ENCODE measurements at places on chromosomes 7 and 10.

- no peak for DNase-seq
Observed at GRCh38 chr10:92690915-92691590, 1.3 kb downstream of the HHEX start.

GRCh38 chr7:16471933-16472332, 6.4 kb upstream of the SOSTDC1 start:
- no peak for DNase-seq

DNA sequence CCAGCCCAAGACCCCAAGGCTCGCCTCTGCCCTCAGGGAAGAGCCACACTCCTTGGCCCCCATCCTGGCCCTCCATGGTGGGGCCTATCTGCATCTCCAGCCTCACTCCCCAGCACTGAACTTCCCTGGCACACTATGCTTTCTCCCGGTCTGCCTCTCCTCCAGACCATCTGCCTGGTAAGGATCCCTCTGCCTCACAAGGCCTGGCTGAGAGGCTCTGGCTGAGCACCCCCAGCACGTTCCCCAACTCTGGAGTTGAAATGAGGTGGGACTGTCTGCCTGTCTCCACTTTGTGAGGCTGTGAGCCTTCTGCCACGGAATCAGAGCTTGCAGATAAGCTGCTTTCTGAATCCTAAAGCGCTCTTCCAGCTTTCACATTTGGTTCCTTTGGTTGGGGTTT, 220.7 kb downstream of the TNS3 start:
- no peak for DNase-seq

- DNase-seq: no peak
Observed at GRCh38 chr10:42691361-42692120, 53.2 kb upstream of the ZNF33B start.

- no peak for DNase-seq
Observed at GRCh38 chr10:97763947-97764346, 7.9 kb downstream of the SFRP5 start.

DNA sequence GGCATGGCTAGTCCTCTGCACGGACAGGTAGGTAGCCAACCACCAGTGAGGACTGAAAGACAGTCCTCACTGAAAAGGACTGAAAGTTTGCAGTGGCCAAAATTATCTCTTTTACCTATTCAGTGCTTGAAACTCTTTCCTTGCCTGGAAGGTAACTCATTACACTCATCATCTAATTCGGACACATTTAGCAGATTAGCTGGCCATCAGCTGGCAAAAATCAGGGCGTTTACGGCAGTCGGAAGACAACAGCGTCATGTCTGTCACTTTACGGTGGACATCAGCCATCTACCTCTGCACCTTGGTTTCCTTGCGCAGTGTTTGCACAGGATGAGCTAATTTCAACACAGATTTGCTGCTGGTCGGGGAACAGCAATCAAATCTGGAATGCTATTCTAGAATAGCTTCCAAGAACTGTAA, 740 bp downstream of the ANXA7 start:
- peak; percentile 38 for DNase-seq

- no peak for DNase-seq
Observed at GRCh38 chr7:21965291-21965690, 19.6 kb upstream of the CDCA7L start.

DNA sequence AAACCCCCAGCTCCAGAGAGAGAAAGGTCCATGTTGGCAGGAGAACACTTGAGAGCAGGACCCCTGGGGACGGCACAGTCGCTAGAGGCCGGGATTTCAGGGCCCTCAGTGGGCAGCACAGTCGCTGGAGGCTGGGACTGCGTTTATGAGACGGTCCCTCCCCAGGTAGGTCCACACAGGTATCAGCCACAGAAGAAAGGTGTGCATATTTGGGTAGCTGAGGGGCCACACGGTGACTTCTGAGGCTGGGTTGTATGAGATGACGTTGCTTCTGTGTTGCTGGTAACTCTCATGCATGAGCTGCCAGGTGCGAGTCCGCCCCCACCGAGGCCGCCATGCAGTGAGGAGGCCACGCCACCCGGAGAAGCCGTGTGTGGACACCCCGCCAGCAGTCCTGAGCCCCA, 56.9 kb upstream of the PPP2R2D start:
- DNase-seq: no peak

GRCh38 chr10:48444861-48445841, 138.7 kb downstream of the MAPK8 start:
- no peak for DNase-seq

DNA sequence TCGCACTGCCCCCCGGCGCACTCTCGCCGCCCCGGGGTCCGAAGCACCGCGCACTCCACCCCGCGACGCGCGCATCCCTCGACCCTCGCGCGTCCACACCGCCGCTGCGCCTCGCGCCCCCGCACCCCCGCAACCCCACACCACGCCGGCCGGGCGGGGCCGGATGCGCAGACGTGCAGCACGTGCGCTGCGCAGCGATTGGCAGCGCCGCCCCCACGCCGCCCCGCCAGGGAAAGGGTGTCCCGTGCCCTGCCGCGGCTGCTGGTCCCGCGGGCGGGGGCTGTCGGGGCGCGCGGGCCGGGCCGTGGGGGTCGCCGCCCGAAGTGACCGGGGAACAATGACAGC, 53.7 kb upstream of the KDM7A start:
- peak; percentile 86 for DNase-seq

DNA sequence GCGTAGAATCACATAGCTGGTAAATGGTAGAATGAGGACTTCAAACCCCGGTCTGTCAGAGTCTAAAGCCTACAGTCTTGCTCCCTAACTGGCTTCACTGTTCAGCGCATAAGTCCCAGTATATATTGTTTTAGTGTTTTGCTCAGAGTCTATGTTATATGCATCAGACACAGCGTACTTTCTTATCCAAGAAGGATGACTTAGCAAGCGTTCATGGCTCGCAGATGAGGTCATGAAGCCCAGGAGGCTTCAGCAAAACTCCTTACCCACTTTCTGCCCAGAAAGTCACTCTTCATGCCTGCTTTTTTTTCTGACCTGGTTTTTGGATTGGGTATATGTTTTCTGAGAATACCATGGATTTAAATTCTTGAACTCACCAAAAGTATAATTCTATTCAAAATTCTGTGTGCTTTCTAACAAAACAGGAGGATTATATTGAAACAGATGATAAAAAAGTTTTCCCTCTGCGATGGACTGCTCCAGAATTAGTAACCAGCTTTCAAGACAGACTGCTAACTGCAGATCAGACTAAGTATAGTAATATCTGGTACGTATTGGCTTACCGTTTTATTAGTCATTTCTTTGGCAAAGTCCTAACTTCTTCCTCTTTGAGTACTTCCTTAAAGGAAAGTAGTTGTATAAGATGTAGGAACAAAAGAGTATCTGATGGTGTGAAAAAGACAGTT, 24.6 kb upstream of the BHLHA15 start:
- DNase-seq: no peak

GRCh38 chr7:153396475-153396874, 636.9 kb downstream of the ACTR3B start:
- no peak for DNase-seq

GRCh38 chr7:142300689-142301088, 42.8 kb upstream of the PRSS58 start:
- DNase-seq: no peak

GRCh38 chr10:60377955-60378354, 11.7 kb downstream of the ANK3 start:
- no peak for DNase-seq

GRCh38 chr7:106962751-106963150, 81.8 kb upstream of the PRKAR2B start:
- DNase-seq: no peak

- no peak for DNase-seq
Observed at GRCh38 chr7:77606562-77606961, 69.5 kb downstream of the PTPN12 start.

- no peak for DNase-seq
Observed at GRCh38 chr7:91212582-91212981, 51.7 kb upstream of the FZD1 start.

GRCh38 chr7:79159040-79159664, 294.3 kb downstream of the MAGI2 start:
- no peak for DNase-seq

DNA sequence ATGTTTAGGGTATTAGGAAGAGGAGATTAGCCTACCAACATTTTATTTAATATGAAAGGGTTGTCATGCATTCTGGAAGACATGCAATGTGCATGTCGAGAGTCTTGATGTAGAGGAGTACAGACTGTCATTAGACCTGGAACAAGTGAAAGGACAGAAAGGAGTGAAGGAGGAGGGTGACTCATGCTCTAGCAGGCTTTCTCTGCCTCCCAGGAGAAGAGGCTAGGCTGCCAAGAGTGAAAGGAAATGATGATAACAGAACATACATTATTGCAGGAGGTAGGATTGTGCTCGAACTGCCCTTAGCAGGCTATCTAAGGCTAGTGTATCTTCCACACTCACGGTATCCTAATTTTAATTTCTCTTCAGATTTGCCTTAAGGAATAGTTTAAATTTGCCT, 228.8 kb downstream of the EXOC4 start:
- no peak for DNase-seq

GRCh38 chr7:13279854-13280435, 592.5 kb downstream of the ARL4A start:
- DNase-seq: no peak

GRCh38 chr10:23693925-23694324, 255.1 kb downstream of the OTUD1 start:
- DNase-seq: no peak

- no peak for DNase-seq
Observed at GRCh38 chr10:86289577-86289868, 77.1 kb downstream of the GRID1 start.

DNA sequence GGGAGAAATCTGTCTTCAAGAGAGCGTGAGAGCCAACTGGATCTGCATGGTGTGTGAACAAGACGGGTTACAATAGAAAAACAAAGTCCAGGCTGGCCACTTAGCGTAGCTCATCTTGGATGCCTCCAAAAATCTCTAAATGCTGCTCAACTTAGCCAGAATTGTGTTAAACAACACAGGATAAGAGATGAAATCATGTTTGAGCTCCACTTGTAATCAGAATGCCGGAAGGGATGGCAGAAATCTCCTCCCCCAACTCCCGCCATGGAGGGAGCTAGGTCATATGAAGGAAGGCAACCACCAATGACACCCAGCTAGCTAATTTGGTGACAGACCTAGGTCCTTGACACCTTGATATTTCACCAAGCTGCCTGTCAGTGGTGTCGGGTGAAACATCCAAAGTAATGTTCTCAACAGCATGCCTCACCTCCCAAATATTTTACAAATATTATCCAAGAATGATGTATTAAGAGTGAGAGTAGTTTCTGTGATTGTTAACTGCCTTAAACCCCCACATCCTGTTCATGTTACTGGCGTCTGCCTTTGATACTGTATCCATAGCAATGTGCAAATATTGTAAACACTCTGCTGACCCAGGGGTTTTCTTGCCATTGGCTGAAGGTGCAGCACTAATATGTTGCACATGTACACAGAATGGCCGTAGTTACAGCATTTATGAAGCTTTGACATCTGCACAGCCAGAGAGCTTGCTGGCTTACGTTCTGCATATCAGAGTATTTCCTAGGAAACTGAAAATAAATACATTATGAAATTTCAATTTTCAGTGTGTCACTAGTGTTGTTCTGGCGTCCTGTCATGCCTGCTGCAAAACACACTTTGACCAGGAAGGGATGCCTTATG, 25.8 kb downstream of the TMEM254 start:
- DNase-seq: no peak

DNA sequence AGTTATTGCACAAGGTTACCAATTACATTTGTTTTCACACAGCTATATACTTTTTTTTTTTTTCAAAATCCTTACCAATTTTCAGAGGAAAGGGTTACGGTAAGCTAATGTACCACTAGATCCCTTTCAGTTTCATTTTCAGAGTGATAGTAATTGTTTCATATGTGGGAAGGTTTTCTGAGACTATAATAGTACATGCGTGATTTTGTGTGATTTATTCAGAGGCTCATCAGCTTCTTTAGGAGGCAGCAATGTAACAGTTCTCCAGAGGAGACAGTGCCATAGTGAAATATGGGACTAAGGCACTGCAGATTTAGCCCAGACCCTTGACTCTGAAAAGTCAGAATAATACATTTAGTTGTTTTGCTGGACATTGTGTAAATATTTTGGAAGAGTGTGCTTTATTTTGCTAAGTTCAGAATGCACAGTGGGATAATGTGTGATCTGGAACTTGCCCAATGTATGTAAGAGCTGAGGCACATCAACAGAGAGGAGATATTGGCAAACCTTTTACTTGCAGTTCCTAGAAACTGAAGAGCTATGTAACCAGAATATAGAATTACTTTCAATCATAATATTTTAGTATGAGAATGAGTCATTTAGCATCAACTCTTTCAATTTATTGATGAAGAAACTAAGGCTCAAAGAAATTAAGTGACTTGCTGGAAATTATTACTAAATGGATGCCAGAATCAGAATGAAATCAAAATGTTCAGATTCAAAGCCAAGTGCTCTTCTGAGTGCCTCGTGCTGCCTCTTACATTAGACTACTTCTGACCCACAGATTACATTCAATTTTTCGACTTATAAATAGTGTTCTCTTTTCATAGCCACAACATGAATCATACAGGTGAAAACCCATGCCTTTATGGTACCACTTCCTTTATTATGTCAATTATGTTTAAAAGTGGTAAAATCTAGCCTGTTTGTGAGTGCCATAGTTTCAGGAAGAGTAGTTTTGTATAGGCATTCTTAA, 207.7 kb upstream of the TEX47 start:
- no peak for DNase-seq

DNA sequence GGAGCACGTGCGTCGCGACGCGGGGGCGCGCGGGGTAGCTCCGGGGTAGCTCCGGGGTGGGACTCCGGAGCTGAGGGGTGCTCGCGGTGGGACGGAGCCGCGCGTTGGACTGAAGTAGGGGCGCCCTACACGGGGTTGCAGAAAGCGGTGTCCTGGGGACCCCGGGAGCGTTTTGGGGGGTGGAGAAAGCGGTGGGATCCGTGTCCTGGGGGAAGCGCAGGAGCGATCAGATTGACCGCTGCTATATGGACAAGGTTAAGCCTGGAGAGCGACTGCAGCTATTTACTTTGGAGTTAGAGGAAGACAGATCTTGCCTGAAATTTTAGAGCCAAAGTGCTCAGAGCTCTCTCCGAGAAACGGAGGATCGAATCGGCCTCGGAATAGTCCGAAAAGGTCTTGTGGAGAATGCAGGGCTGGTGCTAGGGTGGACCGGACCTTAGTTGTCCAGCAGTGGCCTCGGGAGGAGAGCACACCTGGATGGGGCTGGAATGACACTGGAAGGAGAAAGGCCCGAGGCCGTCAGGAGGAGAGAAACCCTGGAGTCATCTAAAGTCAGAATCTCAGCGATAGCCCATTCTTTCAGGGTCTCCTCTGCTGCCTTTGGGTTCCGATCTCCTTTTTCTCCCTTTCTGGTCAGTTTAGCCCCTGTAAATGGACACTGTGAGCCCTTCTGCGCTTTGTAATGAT, 564 bp downstream of the PDSS1 start:
- DNase-seq: no peak

- DNase-seq: no peak
Observed at GRCh38 chr7:11447106-11447505, 384.9 kb downstream of the THSD7A start.

DNA sequence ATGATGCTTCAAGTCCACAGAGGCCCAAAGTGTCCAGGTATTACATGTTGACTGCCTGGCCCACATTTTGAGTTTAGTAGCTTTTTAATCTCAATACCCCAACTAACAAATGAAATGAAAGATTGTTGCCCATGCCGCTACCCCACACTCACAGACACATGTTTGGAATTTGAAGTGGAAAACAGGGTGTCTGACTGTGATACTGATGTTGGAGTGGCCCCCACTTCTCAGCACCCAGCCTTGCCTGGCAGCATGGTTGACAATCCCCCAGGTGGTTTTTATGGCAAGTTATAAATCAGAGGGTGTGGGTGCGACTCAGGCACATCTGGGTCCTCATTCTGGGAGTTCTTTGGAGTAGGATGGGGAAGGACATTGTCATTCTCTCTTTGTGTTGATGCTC, 314.7 kb upstream of the ZNF32 start:
- DNase-seq: no peak

All from stimulated activated CD4-positive, alpha-beta T cell treated with anti-CD3 and anti-CD28 coated beads, Interleukin-2, amount 100 ng/mL, for 24 hours (primary cell).